ENCODE measurements at places on chromosomes 1 and 21.

DNA sequence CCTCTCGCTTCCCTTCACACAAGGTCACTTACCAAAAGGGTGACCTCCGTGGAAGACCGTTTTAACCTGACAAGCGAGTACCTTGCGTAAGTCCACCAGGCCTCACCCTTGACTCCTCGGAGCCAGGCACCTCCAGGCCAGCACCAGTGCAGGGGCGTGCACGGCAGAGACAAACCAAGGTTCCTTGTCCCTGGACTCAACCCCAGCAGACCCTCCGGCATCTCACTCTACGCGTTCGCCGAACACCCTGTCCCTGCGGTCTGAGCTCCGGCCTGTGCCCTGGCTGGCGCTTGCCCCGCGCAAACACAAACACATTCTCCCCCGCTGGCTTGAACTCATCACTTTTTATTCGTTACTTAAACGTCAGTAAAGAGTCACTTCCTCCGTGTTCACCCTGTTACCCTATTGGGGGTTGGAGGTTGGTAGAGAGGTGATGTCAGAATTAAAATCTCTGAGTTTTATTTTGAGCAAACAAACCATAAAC is 4.5 kb downstream of the TBX15 start:
- no peak for DNase-seq

GRCh38 chr1:225304996-225305395 is 122.8 kb downstream of the LBR start:
- no peak for DNase-seq

DNA sequence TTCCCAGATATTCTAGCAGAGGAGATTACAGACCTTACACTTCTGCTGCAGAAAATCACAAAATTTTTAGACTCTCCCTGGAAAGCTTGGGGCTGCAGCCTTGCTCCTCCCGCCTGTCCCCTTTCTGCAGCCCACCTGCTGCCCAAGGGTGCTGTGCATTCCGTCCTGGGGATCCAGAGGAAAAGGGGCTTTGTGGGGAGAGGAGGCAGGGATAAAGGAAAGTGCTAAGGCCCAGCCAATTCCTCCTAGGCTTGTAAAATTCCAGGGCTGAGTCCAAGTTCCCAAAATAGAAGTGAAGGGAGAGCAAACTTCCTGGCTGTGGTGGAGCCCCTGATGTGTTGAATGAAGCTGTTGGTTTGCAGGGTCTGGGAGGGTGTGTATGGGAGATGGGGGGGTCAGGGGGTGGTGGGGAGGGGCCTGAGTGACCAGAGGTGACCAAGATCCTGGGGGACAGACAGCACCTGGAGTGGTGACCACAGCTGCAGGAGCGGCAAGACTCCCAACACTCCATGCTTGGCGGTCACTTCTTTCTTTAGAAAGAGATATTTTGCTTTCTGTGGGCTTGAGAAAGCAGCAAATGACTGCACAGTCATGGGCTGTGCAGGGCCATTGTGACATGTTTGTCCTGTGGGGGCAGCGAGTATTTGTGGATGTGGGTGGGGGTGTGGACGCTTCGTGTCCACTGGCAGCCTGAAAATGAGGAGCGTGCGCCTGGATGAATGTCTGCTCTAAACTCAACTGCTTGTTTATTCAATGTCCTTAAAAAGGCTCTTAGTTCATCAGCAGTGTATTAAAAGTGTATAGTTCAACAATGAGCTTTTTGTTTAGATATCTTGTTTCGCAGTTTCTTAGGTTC is 68.4 kb downstream of the TLR5 start:
- no peak for DNase-seq

DNA sequence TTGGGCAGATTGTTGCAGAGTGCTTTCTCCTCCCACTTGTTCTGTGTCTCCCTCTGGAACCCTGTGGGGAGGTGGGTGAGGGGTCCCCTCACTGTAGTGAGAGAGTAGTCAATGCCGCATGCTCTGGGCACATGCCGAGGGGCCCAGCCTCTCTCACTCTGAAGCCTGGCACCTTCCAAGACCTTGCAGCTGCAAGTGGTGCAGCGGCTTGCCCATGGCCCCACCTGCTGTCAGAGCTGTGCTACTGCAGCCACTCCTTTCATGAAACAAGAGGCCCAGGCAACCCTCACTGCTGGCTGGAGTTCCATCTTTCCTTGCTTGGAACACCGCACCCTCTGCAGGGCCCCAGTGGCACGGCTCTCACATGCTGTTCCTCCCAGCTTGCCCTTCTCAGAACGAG is 58.4 kb upstream of the COL6A1 start:
- no peak for DNase-seq

DNA sequence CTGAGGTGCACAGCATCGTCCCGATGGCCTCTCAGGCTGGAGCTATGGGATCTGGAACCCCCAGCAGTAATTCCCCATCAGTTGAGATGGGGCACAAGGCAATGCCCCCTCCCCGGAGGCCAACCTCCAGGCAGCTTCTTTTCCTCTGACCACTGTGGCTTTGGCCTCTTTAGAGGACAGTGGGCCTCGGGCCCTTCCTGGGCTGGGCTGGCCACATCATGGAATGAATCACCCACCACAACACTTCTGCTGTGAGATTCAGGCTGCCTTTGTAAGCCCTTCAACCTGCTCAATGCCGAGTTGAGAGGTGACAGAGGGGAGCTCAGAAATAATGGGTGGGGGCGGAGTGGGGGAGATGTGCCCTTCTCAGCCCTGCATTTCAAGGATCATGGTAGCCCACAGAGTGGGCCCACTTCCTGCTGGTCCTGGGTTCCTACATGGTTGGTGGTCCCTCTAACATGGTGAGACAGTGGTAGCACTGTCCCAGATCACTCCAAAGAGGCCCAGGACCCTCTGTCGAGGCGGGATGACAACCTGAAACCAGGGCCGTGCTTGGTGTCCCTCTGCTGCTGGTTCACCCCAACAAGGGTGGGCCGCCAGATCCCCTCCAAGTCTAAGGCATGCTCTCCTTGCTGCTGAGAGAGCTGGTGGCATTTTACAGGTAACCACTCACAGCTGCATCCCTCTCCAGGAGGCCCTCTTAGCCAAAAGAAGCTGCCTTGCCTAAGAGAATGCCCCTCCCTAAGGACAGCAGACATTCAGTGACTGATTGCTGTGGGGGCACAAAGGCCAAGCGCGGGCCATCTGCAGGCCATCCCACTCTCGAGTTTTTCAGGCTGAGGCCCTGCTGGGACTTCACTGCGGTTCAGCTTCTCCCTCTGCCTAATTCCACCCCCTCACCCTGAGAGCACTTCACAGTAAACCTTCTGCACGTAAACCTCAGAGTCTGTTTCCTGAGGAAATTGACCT is 29.7 kb upstream of the EVA1B start:
- DNase-seq, result no peak

DNA sequence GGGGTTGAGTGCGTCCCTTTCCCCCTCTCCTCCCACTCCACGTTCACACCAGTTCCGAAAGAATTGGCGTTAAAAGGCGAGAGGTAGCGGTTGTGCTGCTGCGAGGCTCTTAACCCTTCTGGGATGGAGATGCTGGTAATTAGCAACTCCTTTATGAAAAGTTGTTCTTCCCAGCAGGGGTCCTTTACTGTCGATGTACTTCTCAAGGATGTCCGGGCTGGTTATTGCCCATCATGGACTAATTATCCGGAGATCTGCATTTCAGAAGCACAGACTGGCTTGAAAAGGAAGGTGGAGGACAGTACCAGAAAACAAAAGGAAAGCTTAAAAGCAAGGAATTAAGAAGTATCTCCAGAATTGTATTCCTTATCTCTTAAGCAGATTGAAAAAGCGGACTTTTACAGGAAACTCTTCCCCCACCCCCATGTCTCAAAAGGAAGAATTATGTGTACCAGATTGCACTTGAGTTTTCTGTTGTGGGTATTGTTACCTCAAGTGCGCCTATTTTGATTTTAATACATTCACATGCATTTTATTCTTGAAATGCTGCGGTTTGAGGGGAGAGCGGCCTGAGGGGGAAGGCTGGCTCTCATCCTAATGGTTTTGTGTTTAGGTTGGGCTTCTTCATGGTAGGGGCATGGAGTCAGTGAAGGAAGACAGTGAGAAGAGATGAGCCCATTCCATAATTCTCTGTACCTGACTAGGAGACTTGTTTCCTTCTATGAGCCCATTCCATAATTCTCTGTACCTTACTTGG is 1.5 kb downstream of the AK4 start:
- DNase-seq, result no peak

- no peak for DNase-seq
These were observed 32.3 kb downstream of the CD160 start for GRCh38 chr1:145751491-145752037.

DNA sequence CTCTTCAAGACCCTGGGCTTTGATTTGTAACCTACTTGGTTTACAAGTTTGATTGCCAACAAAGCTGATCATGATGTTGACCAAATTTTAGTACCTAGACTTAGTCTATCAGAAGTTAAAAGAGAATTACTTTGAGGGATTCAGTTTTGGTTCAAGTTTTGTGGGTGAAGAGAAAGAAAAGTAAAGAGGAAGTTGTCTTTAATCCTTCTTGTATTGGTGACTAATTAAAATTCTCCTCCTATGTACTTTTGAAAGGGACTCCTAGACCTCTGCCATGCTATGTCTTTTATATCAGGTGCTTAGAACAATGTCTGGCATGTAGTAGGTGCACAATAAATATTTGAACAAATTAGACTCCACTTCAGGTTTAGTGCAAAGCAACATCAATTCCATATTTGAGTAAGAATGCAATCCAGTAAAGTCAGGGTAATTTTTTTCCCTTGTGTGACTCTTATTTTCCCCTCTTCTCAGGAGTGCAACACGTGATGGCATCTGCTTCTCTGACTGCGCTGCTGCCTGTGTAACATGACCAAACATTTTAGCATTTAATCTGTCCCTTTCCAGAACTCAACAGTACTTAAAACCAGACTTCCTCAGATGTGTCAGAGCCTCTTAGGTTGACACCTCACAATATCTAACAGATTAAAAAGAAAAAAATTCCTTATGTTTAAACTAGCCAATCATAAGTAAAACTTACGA is 41.1 kb upstream of the KCNQ4 start:
- no peak for DNase-seq

DNA sequence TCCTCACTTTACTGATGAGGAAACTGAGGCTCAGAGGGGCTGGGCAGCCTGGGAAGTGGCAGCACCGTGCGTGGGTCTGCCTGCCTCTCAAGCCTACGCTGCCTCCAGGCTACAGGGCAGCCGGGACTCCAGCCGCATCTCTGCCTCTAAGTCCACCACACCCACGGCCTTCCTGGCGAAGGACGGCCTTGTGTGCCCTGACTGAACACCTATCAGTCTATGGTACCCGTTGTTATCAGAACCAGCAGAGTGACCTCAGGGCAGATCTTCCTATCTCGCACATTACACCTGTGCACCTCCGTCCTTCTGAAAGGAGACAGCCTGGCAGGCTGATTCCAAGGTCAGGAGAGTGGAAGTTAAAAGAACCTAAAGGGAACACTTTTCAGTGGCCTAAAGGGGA is 35.7 kb upstream of the SLC30A1 start:
- DNase-seq, result no peak
